Uterus (tissue), 4 donors: ENCODE measurements at places on chromosomes 3 and 15.

DNA sequence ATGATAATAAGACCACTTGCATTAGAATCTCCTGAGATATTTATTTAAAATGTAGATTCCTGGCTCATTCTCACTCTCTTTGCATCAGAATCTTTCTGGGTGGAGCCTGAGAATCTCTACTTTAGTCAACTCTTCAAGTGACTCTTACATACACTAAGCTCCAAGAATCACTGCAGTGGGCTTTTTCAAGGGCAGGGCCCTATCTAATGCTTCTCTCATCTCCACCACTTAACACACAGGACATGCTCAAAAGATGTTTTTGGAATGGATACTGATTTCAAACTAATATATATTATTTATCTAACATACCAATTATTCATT, 68.9 kb upstream of the GAP43 start:
- no peak for DNase-seq

DNA sequence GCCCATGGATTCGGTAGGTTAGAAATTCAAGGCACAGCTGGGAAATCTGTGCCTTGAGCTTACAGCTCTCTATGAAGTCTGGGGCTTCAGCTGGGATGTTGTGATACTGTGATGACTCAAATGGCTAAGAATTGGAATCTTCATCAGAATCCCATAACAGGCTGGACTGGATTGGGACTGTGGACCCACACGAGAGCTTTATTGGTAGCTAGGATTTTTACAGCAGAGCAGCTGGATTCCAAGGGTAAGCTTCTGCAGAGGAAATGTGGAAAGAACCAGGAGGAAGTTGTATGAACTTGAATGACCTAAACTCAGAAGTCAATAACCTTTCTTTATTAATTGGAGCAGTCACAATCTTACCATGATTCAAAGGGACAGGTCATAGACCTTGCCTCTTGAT, 1187.1 kb downstream of the ROBO1 start:
- DNase-seq = no peak

DNA sequence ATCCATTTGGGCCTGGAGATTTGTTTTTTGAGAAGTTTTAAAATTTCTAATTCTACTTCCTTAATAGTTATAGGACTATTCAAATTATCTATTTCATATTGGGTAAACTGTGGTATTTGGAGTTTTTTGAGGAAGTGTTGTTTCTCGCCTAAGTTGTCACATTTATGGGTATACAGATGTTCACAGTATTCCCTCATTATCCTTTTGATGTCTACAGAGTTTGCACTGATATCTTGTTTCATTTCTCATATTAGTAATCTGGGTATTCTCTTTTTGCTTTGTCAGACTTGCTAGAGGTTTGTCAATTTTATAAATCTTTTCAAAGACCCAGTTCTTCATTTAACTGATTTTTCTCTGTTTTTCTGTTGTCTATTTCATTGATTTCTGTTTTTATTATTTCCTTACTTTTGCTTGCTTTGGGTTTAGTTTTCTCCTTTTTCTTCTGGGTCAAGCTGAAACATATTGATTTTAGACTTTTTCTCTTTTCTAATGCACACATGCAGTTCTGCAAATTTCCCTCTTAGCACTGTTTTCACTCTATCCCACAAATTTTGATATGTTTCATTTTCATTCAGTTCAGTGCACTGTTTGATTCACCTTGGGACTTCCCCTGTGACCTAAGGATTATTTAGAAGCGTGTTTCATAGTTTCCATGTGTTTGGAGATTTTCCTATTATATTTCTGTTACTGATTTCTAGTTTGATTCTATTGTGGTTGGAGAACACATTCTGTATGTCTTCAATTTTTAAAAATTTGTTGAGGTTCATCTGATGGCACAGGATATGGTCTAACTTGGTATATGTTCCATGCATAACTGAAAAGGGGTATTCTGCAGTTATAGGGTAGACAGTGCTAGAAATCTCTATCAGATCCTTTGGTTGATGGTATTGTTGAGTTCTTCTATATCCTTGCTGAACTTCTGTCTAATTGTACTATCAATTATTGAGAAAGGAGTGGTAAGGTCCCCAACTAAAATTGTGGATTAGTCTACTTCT, 79.6 kb downstream of the SUMF1 start:
- no peak for DNase-seq

DNA sequence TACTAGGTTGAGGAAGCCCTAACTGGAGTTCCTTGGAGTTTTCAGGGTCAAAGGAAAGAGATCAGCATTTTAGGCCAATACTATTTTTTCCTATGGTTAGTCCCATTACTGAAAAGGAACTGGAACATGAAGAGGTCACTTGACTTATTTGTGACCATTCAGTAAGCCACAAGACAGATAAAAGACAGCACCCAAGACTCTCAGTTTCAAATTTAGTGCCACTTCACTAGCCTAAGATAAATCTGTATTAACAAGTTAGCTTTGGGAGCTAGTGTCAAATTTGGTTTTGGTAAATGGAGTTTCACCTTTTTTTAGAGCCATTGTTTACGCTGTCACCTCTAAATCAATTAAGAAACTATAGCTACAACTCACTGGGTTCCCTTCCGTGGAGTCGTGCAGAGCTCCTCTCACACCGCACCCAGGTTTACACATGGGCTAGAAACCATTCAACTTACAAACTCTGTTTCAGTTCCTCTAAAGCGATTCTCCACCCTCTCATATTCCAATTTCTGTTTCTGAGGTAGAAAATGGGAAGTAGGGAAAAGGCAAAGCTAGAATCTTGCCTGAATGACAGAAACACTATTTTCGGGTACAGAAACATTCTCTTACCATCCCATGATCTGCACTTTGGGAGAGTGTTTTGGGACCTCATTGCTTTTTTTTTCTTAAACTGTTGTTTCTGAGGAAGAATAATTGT, 14.4 kb downstream of the CCDC32 start:
- no peak for DNase-seq

DNA sequence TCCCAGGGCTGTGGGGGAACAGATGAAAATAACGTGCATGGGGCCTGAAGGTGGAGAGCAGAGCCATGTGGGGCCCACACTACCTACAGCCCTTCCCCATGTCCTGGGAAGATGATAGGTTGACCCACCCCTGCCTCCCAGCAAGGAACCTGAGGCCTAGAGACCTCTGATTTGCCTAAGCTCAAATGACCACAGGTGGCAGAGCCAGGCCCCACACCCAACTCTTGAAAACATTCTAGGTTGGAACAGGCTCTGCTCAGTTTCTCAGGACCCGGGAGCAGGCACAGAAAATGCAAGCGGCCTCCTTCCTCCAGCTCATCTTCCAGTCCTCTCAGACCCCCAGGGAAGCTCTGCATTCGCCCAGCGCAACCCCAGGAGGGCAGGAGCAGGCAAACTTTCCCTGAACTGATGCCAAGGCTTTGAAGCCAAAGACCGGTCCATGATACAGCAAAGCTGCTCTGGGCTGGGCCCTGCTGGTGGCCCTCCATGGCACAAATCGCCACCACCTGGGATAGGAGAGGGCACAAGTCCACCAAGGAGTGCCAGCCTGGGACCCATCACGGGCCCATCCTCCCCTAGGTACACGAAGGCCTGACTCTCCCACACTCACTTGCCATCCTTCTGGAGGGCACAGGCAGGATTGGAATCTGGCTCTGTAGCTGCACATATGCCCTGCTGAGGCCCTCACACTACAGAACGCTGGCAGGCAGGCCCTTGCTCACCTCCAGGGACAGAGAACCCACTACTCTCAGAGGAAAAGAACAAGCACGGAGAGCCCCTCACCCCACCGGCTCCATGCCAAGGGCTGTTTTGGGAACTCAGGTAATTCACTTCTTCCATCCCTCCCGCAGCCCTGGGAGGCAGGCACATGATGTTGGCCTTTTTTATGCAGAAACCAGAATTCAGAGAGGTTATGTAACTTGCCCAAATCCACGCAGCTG, 51.0 kb upstream of the FURIN start:
- no peak for DNase-seq

DNA sequence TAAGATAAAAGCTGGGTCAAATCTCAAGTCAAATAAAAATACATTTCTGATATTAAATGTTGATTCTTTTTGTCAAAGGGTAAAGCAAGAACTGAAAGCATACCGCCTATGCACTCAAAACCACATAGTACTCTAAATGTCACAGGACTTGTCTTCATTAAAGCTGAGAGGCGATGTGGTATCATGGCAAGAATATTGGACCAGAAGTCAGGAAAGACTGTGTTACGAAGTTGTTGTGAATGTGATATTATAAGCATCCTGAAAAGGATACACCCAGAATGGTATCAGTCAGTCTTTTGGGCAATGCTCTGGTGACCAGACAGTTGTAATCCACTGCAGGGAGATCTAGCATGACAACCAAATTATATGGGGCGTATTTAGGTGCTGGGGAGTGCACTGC, 33.8 kb downstream of the TIGIT start:
- no peak for DNase-seq

- DNase-seq = no peak
Measured at GRCh38 chr15:59622289-59622688, 10.7 kb downstream of the GCNT3 start.

DNA sequence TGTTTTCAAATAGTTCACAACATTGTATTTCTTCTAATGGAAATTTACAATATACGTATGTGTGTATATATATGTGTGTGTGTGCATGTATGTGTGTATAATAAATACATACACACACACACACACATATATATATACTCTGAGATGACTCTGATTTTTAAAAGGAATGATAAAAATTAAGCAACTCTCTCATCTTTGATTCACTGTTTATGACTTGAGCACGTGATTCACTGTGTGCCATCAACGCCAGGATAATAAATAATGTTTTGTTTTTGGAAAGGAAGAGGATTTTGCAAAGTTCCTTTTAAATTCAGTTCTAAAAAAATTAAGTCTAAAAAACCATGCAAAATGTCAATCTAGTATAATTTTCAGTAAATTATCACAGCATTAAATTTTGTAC, 132.4 kb downstream of the P3H2 start:
- DNase-seq = no peak

GRCh38 chr3:156630081-156630772, 44.2 kb upstream of the TIPARP start:
- no peak for DNase-seq

GRCh38 chr3:106048946-106049481, 180.2 kb upstream of the CBLB start:
- no peak for DNase-seq

- no peak for DNase-seq
Measured at GRCh38 chr3:58462829-58463180, 29.1 kb upstream of the KCTD6 start.

GRCh38 chr15:43751885-43752284, 5.6 kb downstream of the PDIA3 start:
- DNase-seq = no peak

GRCh38 chr15:92932946-92933649, 33.0 kb downstream of the CHD2 start:
- no peak for DNase-seq

DNA sequence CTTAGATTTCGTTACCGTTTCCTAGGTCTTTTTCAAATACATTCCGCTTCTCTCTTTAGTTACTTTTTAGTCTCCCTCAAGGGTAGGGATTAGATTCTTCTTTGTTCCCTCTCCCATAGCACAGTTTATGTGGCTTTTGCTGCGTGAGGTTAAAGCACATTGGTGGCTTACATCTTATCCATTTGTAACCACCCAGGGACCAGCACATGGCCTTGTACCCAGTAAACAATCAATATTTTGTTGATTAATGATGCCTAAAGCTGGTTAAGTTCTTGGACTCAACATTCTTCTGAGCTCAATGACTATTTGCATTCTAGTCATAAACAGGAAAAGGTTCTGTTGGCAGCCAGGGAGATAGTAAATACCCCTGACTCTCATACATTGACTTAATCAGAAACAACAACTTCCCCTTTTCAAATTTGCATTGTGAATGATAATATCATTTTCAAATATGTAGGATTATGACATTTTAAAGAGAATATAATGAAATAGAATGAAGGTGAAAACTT, 60.2 kb downstream of the CACNA1D start:
- no peak for DNase-seq

- DNase-seq = no peak
Measured at GRCh38 chr3:196604548-196604947, 34.9 kb upstream of the NRROS start.

GRCh38 chr3:108546692-108547091, 36.3 kb upstream of the MYH15 start:
- no peak for DNase-seq

DNA sequence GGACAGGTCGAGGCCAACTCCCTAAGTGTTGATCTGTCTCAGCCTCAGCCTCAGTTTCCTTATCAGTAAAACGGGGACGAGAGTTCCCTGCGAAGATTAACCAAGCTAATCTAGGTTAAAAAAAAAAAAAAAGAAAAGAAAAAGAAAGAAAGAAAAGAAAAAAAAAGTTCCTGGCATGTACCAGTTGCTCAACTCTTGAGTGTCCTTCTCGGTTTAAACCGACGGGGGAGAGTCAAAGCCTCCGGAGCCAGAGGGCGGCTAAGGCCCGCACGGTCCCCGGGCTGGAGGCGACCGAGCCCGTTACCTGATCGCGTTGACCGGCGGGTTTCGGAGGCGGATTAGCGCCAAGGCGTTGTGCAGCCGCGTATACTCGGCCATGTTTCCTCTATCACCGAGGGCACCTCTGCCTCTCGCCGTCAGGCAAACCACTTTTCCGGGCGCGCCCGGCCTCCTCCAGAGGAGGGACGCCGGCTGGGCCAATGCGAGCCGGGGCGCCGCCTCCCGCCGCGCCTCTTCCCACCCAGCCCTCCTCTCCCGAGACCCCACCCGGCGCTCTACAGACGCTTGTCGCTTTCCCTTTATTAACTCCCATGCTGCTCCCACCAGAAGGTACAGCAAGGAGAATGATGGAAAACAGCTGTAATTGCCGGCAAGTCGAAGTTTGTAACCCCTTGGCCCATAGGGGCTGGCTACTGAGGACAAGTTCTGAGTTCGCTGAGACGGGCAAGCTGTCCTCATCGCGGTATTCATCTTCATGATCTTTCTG, at the start of gene EHHADH:
Gene EHHADH (minus strand): TSS at position 405 of the 766 bp plus-strand sequence. CDS start 27 bp downstream, at position 378.
- peak; percentile 44 for DNase-seq

DNA sequence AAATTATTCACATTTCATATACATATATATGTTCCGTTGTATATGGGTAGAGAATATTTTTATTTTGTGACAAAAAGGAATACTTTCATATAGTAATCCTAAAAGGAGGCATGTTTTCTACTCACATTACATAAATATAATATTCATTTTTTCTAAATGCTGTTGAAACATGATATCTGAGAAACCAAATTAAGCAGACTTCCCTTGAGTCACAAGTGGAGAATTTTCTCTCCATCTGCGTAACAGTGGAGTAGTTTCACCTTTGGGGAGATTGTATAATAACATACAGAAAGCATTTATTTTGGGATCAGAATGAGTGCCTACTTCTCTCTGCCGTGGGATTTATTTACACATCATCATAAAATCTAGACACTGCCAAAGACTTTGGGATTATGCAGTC, 849.8 kb downstream of the NSUN3 start:
- no peak for DNase-seq

- DNase-seq = no peak
Measured at GRCh38 chr3:149744151-149744550, 8.1 kb downstream of the COMMD2 start.

GRCh38 chr3:130565224-130565623, 48.2 kb downstream of the COL6A6 start:
- no peak for DNase-seq

GRCh38 chr3:28971156-28971555, 309.7 kb upstream of the RBMS3 start:
- DNase-seq = no peak
